ENCODE measurements at places on chromosomes 2 and 18.

DNA sequence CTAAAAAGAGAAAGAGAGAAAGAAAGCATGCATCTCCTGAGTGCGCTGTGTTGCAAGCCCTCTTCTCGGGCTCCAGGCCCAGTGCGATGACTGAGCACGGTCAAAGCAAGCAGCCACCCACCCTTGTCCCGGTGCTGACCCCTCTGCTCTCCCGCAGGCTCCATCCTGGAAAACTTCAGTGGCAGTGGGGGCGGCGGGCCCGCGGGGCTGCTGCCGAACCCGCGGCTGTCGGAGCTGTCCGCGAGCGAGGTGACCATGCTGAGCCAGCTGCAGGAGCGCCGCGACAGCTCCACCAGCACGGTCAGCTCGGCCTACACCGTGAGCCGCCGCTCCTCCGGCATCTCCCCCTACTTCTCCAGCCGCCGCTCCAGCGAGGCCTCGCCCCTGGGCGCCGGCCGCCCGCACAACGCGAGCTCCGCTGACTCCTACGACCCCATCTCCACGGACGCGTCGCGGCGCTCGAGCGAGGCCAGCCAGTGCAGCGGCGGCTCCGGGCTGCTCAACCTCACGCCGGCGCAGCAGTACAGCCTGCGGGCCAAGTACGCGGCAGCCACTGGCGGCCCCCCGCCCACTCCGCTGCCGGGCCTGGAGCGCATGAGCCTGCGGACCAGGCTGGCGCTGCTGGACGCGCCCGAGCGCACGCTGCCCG lies 252.5 kb downstream of the GLI2 start:
- DNase-seq, result no peak

DNA sequence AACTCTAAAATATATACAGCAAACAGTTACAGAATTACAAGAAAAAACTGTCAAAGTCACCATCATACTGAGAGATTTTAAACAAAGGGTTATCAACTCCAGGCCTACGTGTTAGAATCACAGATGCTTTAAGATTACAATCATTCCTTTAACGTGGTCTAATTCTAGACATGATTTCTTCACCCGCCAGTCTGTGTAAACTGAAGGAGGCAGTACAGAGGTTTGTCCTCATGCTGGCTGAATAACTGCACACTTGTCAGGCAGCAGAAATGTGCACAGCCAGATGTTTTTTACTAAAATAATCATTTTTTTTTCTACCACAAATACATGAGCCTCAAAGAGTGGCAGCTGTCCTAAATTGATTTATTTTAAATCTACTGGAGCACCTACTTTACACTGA lies 15.5 kb upstream of the NEURL3 start:
- DNase-seq, result no peak

DNA sequence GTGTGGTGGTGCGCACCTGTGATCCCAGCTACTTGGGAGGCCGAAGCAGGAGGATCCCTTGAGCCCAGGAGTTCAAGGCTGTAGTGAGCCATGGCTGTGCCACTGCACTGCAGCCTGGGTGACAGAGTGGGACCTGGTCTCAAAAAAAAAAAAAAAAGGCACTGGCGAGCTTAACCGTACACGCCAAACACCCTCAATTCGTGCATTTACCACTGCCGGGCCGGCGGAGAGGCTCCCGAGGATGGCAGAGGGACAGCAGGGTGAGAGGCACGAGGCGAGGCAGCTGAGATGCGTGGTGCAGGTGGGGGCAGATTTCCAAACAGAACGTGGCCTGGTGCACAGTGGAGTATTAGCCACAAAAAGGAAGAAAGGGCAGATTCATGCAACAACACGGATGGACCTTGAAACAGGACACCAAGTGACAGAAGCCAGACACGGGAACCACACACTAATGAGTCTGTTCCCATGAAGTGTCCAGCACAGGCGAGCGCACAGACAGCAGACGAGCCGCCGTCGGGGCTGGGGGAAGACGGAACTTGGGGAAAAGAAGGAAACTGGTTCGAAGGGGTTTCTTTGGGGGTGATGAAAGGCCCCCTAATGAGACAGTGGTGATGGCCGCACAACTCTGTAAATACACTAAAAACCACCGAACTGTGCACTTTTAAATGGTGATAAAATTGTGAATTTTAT lies 27.4 kb downstream of the SLC66A2 start:
- no peak for DNase-seq

- no peak for DNase-seq
Observed at GRCh38 chr2:43111788-43112554, 114.4 kb downstream of the ZFP36L2 start.

- no peak for DNase-seq
Observed at GRCh38 chr2:119480184-119480583, 44.1 kb downstream of the SCTR start.

DNA sequence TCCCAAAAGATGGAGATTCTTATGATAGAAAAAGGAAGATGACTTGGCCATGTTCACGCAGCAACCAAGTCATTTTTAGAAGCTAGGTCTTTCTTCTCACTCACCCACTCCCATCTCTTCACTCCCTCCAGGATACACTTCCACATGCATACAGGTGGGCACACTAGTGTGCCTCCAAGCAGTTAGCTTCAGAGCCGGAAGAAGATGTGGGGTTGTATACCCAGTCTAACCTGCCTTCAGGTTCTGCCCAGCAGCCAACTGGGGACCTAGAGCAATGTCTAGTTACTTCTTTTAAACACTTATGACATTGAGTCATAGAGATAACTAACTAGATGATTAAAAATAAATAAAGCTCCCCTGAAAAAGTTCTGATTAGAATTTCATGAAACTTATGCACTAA lies 21.8 kb upstream of the TANK start:
- DNase-seq, result no peak

GRCh38 chr18:48066225-48066652 lies 135.8 kb upstream of the SMAD2 start:
- no peak for DNase-seq

DNA sequence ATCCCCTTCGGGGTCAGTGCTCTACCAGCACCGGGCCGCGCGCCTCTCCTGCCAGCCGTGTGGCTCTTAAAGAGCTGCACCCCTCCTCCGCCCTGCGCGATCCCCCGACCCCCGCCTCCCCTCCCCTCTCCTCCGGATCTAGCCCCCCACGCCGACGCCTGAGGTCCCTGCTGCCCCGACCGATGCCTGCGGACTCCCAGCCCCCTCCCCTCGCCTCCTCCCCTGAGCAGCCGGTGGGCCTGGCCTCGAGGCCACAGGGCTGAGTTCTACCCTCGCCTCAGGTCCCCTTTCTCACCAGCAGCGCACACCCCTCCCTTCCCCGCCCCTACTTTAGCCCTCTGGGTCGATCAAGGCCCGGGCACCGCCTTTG lies 5.8 kb upstream of the SIX3 start:
- no peak for DNase-seq

Data from AG04449 (cell line).